ENCODE measurements at places on chromosomes 11 and 22. TPM values are rescaled to one million over a fixed set of nuclear protein-coding genes. Genes with fewer than 3 reads are reported as not detected.
A peak's percentile ranks its signal among the peaks of the same experiment; 100 is the strongest.

TRIM51 gene
- total RNA-seq = not detected

IL10RA gene
- 37.7 TPM for total RNA-seq

PLAAT4 gene
- 150 TPM for total RNA-seq

PRAME gene
- not detected for total RNA-seq

PRR33 gene
- not detected for total RNA-seq

OR52E8 gene
- total RNA-seq = not detected

SLC37A2 gene
- total RNA-seq = 25.0 TPM

LRRC56 gene
- total RNA-seq = 7.6 TPM

GRCh38 chr11:71463331-71464211 is 10.6 kb downstream of the NADSYN1 start:
- no peak for DNase-seq

GRCh38 chr11:789943-790342 is at the start of gene CEND1:
CEND1 (minus strand) TSS chr11:790090; CDS start chr11:788576, 1,514 bp downstream.
- no peak for DNase-seq

DNA sequence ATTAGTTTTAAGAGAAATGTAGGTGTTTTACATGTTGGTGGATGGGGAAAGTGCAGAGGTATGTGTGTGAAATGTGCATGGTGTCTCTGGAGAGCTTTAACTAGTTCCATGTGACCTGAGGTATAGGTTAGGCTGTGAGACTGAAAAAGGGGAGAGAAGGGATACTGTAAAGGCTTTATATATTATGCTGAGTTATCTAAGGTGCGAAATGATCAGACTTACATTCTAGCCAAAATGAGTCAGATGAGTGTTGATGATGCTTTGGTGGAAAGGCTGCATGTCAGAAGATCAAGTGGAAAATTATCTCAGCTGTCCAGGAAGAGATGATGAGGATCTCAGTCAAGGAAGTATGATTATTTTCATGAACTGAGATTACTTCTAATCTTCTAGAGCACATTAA is 15.8 kb downstream of the ACAT1 start:
- no peak for DNase-seq

- DNase-seq = no peak
These were observed 66.9 kb downstream of the ABTB2 start for GRCh38 chr11:34290926-34291325.

DNA sequence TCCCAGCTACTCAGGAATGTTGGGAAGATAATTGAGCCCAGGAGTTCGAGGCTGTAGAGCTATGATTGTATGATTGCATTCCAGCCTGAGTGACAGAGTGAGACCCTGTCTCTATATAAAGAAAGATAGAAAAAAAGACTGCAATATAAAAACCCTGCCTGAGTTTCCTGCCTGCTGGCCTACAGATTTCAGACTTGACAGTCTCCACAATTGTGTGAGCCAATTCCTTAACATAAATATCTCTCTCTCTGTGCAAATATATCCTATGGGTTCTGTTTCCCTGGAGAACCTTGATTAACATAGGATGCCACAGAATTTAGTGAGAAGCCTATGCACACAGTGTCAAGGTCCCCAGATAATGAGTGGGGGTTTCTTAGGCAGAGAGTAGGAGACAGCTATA is 32.5 kb upstream of the ZBTB44 start:
- DNase-seq = no peak

- peak; percentile 97 for DNase-seq
These were observed 465 bp downstream of the SUN2 start for GRCh38 chr22:38755155-38755910.

DNA sequence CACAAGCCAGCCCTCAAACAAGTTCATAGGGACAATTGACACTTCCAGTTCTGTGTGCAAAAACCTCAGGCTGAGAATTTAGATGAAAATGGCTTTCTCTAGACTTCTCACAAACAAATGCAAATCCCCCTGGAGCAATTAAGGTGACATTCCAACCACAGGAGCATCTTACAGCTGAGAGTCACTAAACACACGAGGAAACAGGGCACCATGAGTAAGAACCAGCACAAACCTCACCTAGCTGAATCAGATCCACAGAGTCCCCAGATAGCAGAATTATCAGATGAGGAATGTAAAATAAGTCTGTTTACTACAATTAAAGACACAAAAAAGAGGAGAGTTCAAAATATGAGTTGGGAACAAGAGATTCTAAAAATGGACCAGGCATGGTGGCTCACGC is 51.5 kb downstream of the RTL6 start:
- DNase-seq = no peak

DNA sequence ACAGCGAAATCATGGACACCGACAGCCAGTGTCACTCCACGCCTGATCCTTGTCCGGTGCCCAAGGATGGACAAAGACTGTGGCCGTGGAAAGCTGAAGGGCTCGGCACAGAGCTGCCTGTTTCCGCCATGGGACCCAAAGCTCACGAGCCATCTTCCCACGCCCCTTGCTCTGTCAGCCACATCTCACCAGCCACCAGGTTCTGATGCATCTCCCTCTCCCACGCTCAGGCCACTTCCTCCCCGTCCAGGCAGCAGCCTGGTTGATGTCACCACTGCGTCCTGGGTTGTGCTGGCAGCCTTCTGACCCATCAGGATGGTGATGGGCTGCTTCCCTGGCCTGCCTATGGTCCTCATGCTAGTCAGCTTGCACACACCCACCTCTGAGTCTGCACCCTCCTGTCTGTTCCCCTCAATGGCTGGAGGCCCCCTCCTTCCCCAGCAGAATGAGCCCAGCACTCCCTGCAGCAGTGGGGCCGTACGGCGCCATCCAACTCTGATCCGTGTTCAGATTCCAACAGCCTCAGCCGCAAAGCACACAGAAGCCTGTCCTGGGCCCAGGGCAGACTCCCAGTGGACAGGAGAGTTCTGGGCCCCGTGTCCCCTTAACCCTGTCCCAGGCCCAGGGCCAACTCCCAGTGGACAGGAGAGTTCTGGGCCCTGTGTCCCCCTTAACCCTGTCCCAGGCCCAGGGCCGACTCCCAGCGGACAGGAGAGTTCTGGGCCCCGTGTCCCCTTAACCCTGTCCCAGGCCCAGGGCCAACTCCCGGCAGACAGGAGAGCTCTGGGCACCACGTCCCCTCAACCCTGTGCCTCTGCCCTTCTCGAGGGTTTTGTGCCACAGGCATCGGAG is 259.5 kb downstream of the BRD1 start:
- no peak for DNase-seq

DNA sequence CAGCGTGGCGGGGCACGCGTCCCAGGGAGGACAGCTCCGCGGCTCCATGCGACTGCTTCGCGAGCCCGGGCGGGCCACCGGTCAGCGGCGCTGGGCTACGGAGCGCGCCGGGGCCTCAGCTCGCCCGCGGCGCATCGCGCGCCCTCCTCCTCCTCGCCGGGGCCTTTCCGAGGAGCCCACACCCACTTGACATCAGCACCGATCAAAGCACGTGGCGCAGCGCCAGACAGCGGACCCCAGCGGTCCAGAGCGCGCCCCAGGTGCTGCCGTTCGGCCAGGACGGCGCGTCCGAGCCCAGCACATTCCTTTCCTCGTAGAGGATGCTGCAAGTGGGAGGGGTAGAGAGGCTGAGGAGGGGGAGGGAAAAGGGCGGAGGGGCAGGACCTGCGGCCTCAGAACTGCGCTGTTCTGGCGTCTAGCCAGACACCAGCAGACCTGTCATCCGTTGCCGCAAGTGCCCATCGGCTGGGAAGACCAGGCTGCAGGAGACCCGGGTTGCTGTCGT is 88.6 kb downstream of the PLEKHA7 start:
- DNase-seq = peak; percentile 62

DNA sequence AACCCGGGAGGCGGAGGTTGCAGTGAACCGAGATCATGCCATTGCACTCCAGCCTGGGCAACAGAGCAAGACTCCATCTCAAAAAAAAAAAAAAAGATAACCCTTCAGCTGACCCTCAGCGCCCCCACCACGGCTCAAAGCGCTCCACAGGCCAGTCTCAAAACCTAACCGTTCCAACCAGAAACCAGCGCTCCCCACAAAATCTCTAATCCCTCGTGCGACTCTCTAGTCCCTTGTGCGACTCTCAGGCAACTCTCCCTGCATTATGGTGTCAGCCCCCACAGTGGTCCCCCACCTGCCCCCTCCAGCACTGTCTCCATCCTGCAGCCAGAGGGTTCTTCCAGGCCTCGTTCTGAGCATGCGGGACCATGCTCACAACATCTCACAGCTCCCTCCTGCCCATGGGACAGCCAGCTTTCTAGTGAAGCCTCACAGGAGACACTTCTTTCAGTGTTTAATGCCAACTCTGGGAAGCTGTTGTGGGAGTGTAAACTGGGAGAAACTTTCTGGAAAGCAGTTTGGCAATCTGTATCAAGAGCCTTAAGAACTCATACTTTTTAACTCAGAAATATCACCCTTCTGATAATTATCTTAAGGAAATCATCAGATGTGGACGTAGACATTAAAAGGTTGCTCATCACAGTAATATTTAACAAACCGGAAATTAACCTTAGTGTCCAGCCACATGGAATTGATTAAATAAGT is 4.2 kb upstream of the RASGRP2 start:
- DNase-seq = no peak

DNA sequence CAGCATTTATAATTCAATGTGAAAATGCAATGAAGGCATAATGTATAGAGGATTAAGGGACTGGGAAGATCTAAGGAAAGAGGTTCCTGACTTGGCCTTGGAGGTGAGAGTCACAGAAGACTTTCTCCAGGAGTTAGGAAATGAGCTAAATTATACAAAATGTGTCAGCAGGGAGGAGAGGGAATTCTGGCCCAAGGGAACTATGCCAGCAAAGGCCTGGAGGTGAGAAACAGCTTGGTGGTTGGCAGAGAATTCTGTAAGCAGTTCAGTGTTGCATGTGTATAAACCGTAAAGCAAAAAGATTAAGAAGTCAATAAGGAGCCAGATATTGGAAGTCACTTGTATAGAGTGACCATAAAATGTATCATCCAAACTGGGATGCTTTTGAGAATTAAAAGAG is 142.2 kb upstream of the SESN3 start:
- no peak for DNase-seq

GRCh38 chr11:113875234-113876073 is at the start of gene USP28:
USP28 (minus strand) TSS chr11:113875572; CDS start chr11:113875501, 71 bp downstream.
- DNase-seq = peak; percentile 99

DNA sequence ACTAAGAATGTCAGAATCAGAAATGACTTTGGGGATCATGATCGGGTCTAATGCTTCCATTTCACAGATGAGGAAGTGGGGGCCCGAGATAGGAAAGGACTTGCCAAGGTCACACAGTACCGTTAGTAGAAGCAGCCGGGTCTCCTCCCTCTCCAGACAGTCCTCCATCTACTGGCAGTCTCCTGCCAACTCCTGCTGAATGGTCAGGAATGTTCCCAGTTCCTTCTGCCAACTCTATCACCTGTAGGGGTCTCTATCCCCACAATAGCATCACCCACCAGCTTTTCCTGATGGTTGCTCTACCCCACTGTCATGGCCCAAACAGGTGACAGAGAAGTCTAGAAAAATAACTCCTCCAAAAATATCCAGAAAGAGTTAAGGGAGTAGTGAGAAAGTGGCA is 23.9 kb upstream of the CCDC86 start:
- DNase-seq = no peak

DNA sequence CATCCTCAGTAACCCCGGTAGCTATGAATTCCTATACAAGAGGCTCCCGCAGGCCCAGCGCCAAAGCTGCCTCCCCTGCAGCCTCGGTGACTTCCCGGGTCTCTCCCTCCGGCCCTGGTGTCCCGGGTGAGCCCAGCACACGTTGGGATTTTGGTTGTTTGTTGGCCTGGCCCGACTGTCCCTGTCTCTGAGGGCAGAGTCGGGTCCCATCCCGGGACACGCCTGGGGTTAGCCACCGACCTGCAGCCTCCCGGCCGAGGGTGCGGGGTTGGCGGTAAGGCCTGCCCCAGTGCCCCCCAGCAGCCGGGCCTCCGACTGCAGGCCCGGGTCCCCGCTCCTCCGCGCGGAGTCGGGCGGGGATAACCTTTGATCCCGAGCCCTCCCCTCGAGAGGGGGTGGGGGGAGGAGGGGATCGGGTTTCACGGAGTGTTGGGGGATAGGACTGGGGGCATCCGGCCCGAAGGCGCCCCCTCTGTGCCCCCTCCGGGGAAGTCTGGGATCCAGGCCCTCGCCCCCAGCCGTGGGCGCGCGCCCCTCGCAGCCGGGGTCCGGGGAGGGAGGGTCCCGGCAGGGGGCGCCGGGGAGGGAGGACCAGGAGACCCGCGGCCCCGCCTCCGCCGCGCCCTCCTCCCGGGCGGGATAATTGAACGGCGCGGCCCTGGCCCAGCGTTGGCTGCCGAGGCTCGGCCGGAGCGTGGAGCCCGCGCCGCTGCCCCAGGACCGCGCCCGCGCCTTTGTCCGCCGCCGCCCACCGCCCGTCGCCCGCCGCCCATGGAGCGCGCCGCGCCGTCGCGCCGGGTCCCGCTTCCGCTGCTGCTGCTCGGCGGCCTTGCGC is at the start of gene FBLN1:
TSS of gene FBLN1 (plus strand) at position 669 of the 835 bp plus-strand sequence. CDS start at position 772, 103 bp downstream.
- DNase-seq = peak; percentile 41

GRCh38 chr11:65377036-65377435 is 5.4 kb downstream of the SLC25A45 start:
- no peak for DNase-seq

- DNase-seq = no peak
These were observed 122.5 kb downstream of the GALNT18 start for GRCh38 chr11:11499300-11499699.

- no peak for DNase-seq
These were observed 208.0 kb downstream of the DSCAML1 start for GRCh38 chr11:117589063-117589462.

- DNase-seq = no peak
These were observed 58.8 kb downstream of the LIF start for GRCh38 chr22:30187529-30188407.

- DNase-seq = no peak
These were observed 46.4 kb downstream of the ME3 start for GRCh38 chr11:86625981-86626380.

GRCh38 chr11:120182790-120183491 is 27.9 kb upstream of the OAF start:
- no peak for DNase-seq

DNA sequence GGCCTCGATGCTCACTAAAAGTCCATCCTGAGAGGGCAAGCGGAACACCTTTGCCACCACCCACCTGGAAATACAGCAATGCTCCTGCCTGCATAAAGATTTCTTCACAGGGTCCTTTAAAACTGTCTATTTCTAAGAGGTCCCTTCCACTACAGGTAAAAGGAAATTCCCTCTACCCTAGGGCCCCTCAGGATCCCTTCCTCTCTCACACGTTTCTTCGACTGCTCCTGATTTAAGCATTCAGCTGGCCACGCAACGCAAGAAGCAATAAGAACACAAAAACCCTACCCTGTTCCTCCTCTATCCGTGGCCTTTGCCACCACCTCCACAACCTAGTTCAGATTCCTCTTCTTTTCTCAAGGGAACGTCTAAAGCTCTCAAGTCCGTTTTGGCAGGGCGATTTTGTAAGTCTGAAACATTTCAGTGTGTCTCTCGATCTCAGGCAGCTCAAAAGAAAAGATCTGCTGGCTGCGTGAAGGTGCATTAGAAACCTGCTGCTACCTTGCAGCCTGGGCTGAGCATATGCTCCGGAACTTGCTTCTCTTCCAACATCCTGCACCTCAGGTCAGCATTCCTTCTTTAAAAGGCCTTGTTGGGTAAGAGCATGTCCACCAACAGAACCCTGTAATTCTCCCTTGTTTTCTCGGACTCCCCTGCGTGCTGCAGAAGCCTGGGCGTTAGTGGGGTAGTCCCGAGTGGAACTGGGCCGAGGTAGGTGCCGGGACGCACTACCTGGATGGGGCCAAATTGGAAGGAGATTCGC is 1.6 kb downstream of the LGR4 start:
- DNase-seq = no peak
